ENCODE measurements at places on chromosomes 4 and X.

GRCh38 chrX:118864063-118864635 lies 40.5 kb downstream of the ZCCHC12 start:
- no peak for DNase-seq

DNA sequence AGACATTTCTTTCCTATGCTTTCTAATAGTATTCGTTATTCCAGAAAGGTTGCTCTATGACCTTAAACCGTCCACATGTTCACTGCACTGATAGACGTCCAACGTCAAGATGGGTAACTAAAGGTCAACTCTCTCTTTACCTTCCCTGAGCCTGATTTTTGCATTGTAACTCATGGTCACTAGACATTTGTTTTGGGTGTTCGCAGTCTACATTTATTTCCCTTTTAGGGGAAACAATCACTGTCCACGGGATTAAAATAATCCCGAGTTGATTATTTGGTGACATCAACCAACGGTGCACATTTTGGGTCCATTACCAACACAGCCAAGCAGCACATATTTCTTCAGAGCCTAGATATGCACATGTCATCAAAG lies 540 bp upstream of the HADH start:
- DNase-seq: no peak

GRCh38 chrX:40953369-40953768 lies 131.9 kb upstream of the USP9X start:
- DNase-seq: no peak

DNA sequence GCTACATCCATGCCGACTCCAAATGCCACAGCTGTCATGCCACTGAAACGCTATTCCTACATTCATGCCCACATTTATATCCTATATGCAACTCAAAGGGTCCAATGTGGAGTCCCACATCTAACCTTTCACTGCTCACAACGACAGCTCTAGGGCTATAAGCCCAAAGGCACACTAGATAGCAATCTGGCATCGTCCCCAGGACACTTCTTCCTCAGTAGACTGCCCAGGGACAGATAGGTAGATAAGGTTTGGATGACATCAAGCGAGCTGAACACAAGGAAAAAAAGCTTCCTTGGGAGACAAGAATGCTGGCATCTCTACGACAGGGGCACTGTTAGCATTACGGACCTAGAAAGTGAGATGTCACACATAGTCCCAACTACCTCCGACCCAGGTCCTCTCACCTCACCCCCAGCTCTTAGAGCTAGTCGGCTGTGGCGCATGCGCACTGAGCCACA lies 685 bp downstream of the RAB9B start:
- no peak for DNase-seq

DNA sequence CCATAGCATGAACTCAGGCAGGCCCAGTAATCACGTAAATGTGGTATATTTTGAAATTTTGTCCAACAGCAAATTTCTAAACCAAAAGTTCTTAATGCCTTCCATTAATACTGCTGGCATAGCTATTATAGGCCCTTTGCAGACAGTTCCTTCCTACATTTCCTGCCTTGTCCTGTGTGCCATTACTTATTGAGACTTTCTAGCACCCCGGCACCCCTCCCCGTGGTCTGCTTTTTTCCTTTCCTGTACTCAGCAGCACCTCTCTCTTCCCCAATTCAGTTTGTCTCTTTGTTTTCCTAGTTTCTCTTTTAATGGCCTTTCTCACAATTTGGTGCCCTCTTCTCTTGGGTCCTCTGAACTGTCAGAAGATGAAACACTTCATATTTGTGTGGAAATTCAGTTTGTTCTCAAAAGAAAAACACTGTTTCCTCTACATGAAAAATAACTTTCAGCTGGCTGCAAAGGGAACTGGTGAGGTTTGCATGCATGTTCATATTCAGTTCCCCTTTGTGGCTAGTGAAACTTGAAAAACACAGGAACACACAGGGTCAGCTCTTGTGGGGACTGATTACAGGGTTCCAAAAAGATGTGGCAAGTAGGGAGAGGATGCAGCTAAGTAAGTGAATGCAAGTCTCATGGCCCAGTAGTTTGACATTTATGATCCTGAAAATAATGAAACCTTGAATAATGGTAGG lies 17.1 kb downstream of the GPR34 start:
- DNase-seq: no peak

DNA sequence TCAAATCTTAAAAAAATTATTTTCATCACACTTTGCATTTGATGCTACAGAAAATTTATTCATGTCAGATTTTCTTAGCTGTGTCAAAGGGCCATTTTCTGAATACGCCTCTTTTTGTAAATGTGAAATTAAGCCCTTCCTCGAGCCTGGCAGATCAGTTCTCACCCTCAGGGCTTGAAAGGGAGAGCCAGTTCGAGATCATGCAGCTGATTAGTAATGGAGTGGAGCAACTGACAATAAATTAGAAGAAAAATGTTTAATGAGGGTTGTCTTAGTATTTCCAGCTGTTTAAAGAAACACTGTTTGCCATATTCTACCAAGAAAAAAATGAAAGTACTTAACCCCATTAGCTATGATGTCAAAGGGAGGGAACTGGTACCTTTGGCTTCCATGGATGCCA lies 28.7 kb downstream of the CC2D2A start:
- DNase-seq: no peak

GRCh38 chr4:85700362-85700761 lies 225.4 kb downstream of the ARHGAP24 start:
- DNase-seq: no peak

DNA sequence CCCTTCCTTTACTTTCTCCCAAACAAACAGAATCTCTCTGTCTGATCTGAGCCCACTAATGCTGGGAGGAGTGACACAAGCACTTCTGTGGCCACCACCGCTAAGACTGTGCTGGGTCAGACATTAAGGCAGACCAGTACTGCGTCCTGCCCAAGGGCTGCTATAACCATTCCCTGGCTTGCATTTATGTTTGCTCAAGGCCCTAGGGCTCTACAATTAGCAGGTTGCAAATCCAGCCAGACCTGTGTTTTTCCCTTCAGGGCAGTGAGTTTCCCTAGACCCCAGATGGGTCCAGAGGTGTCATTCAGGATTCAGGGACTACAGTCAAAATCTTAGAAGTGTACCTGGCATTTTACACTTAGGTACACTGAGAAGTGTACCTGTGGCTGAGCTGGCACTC lies 89.7 kb downstream of the SPANXN4 start:
- no peak for DNase-seq

DNA sequence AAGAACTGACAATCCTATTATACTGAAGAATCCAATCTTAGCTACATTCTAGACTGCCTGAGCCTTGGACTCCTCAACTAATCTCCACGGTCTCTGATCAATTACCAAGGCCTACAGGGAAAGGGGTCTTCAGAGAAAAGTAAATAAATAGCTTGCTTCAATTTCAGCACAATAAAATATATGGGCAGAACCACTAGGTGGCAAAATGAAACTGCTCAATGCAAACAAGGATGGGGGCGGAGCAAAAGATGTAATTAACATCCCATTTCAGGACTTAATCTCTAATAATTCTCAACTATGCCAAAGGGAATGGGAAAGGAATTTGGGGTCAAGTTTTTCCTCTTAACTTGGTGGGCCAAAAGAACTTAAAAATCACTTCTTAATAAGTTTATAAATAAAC lies 78.4 kb upstream of the MAP3K15 start:
- DNase-seq: no peak

DNA sequence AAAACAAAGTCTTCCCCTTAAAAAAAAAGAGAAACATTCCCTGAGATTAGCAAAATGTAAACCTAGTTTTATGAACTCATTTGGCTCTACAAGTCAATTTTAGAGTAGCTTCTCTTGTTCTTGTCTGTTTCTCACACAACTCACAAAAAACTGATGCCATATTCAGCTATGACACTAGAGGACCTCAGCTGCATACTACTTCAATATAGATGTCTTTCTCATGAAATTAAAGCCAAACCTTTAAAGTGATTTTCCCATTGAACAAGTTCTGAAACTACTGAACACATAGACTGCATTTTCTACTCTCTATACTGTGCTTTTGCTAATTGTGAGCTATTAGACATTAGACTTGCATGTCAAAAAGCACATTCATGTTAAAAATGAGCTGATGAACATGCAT lies 49.8 kb downstream of the TBCK start:
- no peak for DNase-seq

DNA sequence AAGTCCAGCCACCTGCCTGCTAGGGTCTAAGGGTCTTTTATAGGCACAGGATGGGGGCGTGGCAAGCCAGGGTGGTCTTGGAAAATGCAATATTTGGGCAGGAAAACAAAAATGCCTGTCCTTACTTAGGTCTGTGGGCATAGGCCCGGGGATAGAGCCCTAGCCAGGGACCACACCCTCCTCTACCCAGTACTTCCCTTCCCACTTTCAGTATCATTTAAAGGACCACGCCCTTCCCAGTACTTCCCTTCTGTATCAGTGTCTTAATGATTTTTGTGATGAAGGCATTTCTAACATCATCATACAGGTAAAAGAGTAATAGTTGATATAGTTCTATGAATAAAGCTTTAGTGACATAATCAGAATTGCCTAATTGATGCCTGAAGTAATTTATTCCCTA lies 11.4 kb downstream of the BANK1 start:
- DNase-seq: no peak

DNA sequence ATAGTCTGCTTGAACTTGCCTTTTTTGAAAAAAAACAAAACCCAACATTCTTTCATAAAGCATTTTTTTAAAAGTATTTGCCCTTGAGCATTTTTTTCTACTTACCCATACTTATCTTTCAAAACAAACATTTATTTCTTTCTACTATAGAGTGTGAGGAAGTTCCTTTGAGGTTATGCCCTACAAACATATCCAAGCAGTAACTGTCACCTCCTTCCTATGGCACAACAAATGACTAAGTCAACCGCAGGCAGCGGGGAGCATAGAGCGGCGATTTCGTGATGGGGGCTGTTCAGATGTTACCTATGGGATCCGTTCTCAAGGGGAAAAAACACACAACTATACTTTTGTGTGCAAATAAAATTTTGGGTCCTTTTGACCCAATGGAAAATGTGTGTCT lies 19.4 kb downstream of the SPRY1 start:
- no peak for DNase-seq

DNA sequence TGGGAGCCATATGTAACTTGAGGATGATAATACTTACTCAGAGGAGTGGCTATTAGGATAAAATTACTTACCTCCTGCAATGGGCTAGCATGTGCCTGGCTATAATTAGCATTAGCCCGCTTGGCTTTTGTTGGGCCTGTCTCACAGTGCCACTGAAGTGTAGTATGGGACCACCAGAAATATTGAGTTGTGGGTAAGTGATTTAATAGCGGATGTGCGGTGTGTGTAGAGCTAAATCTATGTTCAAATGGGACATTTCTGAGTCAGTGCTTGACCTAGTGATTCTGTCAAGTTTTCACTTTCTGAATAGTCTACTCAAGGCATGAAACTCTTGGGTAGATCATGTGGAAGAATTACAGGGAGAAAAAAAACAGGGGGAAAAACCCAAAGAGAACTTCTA lies 3.5 kb upstream of the CLNK start:
- no peak for DNase-seq

- DNase-seq: no peak
These were observed 89.7 kb downstream of the TMEM131L start for GRCh38 chr4:153555730-153556434.

DNA sequence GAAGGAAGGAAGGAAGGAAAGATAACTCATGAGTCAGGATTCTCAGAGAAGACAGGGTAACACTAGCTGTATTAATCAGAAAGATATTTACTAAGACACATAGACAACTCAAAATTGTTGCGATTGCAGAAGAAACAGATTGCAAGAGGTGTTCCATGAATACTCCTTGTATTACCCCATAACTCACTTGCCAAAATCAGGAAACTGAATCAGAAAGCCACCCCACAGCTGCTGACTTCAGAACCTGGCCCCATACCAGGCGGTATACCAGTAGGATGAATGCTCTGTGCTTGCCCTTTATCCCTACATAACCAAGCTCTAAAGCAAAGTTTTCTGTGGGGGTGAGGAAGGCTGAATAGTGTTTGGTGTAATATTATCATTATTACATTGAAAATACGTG lies 468.5 kb downstream of the IQCM start:
- DNase-seq: no peak

DNA sequence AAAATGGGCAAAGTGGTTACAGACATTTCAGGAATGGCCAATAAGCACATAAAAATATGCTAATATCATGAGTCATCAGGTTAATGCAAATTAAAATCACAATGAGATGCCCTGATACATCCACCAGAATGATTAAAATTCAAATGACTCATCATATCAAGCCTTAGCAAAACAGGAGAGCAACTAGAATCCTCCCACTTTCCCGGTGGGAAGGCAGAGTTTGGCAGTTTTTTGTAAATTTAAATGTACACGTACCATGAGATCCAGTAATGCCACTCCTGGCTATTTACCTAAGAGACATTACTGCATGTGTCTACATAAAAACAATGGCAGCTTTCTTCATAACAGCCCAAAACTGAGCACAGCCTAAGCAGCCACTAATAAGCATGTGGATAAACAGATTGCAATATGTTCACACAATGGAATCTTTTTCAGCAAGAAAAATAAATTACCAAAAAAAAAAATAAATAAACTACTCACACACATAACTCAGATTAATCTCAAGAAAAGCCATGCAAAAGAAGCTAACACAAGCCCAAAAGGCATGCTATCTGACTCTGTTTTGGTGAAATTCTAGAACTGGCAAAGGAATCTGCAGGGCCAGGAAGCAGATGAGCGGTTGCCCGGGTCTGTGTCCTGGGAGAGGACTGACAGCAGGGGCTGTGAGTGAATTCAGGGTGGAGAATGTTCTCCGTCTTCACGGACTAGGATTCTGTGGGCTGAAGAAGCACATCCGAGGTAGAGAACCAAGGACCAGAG lies 48.8 kb downstream of the AFAP1 start:
- no peak for DNase-seq
